Activated CD4-positive, CD25-positive, alpha-beta regulatory T cell (primary cell): ENCODE measurements at places on chromosomes 1 and 21.

DNA sequence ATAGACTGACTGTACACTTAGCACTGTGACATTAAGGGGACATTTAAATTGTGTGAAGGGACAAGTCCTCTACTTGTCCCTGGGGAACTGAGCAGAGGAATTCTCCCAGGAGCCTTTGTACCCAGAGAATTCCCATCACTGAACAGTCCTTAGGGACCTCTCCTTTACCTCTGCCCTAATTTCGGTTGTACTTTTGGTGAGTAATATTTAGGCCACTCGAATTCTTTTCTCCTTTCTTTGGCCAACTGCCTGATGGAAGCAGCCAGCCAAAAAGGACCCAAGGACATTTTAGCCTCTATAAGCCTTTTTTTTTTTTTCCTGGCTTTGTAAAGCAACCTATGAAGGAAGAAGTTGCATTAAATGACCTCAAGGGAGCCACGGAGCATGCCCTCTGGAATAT lies 71.5 kb downstream of the NR5A2 start:
- no peak for DNase-seq

DNA sequence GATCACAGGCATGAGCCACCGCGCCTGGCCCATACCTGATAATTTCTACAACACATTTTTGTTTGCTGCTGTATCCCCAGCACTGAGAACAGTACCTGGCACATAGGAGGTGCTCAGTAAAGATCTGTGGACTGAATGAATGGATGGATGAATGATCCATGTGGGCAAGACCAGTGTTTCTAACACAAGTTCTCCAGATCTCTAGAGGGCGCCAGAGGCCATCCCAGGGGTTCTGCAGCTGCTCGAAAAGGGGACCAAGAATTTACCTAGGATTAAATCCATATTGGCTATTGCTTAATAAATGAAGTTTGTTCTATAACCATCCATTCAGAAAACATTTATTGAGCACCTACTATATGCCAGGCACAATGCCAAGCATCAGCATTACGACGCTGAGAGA lies 167.7 kb downstream of the ACTL8 start:
- no peak for DNase-seq

DNA sequence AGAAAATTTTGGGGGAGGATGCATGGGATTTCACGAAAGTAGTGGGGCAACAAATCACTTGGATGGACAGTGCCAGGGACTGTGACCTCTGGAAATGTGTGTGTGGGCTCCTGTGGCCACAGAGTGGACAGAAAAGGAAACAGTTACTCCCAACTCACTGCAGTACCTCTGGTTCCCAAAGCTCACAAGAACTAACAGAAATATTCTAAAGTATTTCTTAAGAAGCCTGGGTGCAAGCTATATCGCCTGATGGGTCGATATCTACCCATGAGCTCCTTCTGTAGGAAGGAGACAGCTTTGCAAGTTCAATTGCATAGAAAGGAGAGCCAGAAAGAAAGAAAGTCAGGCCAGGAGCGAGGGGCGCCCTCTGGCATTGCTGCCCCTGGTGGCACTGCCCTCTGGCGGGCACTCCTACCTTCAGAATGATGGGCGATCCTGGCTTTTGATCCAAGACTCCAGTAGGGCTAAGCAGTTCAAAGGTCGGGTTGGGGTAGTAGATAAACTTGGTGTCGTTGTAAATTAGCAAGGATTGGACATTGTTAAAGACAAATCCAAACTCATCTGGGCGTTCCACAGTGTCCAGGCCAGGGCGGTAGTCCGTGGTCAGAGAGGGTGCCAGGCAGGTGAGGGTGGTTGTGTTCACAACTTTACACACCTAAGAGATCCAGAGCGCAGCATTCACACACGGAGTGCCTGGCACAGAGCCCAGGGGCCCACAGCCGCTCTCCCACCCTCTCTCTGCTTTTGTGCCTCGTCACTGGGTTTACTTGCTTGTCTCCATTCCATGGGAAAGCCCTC lies 134.7 kb upstream of the CD34 start:
- no peak for DNase-seq

DNA sequence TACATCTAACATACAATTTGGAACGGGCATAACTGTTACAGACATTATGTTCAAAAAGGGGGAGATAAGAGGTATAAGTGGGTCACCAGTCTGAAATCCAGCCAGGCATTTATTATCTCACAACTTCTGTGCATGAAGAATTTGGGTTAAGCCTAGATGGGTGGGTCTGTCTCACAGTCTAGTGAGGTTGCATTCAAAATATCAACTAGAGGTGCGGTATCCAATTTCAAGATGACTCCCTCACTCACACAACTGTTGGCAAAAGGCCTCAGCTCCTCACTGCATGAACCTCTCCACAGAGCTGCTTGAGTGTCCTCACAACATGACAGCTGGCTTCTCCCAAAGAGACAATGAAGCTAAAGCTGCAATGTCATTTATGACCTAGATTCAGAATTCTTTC lies 4.7 kb downstream of the AUNIP start:
- DNase-seq: no peak

GRCh38 chr1:58901008-58901407 lies 117.2 kb upstream of the JUN start:
- DNase-seq: no peak
